ENCODE measurements at places on chromosomes 1 and 21.

DNA sequence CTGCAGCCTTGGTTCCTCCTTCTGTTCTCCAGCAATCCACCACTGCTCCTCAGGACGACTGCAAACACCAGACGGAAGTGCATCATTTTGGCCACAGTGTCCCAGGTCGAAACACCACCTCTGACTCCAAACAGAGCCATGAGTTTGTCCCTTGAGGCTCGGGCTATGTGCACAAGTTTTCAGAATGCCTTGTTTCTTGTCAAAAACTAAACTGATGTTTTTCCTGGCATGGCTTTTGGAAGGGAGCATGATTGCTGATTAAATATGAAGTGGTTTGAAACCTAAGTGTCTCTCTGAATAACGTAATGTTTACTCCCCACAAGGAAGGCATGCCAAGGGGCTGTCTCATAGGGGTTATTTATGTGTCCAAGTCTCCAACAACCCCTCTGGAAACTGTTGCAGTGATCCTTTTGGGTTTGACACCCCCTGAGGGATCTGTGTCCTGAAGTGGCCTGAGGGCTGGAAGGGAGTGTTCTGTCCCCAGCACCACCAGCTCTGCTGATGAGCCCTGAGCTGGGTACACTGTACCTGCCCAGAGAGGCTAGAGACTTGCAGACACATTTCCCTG lies 132.7 kb downstream of the PLPP3 start:
- DNase-seq: peak; percentile 20

GRCh38 chr1:101239095-101240040 lies 2.5 kb downstream of the S1PR1 start:
- no peak for DNase-seq

GRCh38 chr1:227895828-227896685 lies 51.7 kb downstream of the WNT9A start:
- no peak for DNase-seq

GRCh38 chr21:33828083-33828482 lies 87.5 kb downstream of the ATP5PO start:
- peak; percentile 9 for DNase-seq

- DNase-seq: no peak
Observed at GRCh38 chr21:45944601-45945000, 37.0 kb upstream of the COL6A1 start.

DNA sequence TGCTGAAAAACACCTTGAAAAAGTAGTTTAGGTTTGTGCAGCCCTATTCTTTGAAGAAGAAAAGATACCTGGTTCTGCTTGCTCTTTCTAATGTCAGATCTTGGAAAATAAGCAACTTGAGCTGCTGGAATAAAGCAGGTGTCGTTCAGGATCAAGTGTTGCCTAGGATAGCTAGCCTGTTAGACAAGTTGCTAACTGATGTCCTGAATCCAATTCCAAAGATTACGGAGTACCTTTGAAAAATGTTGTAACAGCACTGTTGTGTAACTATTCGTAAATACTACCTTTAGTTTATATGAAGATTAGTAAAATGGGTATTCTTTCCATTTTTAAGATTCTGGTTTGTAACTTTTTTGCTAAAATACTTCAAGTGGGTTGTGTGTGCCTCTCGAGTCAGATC lies 151.5 kb downstream of the CLEC20A start:
- DNase-seq: no peak

GRCh38 chr1:33441088-33441745 lies 10.3 kb upstream of the PHC2 start:
- DNase-seq: no peak

DNA sequence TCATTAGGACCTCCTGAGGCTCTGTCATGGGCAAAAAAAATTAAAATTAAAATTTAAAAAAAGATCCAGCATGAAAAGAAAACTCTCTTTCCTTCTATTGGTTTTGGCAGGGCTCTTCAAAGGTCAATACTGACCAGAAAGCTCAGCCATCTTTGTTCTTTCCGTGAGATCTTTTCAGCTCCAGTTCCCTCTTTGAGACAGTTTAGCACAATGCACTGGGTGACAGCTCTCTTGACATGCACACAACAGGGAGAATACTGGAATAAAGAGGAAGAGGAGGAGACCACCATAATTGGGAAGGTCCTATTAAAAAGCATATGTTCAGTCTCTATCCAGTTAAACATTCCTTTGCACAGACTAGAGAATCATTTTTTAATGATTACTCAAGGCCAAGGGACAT lies 6.3 kb downstream of the LIX1L start:
- DNase-seq: no peak

GRCh38 chr1:206029484-206029883 lies 5.8 kb upstream of the CTSE start:
- no peak for DNase-seq

DNA sequence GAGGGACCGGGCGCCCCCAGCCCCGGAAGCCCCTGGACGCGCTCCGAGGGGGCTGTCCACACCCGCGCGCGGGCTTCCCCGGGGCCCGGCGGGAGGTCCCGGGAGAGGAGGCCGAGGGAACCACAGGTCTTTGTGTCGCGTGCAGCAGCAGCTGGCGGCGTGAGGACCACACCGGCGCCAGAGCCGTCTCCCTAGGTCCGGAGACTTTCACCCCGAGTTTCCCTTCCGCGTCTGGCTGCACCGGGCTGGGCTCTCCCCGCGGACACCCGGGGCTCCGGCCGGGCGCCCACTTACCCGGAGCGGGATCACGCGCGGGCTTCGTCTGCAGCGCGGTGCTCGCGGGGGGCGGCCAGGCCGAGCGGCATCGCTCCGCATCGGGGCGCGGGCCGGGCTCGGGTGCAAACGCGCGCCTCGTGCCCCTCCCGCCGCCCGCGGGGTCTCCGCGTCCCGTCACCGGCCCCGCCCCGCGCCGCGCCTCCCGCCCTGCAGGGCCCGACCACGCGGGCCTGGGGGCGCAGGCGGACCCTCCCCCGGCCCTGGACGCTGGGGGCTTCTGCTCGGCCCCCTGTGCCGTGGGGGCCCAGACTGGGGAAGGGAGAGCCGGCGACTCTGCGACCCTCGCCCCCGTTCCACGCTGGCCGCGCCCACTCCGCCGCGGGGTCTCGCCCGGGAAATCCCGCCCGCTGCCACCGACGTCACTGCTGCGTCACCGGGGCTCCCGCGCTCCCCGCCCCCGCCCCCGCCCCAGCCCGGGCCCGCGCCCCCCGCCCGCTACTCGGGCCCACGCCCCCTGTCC lies at the start of gene GNG4:
TSS of gene GNG4 (minus strand) at position 417 of the 796 bp plus-strand sequence. CDS start 65,946 bp downstream, outside the sequence.
- peak; percentile 69 for DNase-seq

GRCh38 chr1:60265560-60266535 lies 192.3 kb upstream of the C1orf87 start:
- no peak for DNase-seq

Data from NCI-H446 (cell line).